Transverse colon (tissue), 4 donors: ENCODE measurements at places on chromosomes 16 and 17. TPM values are rescaled to one million over a fixed set of nuclear protein-coding genes. Genes with fewer than 3 reads are reported as not detected.

DNA sequence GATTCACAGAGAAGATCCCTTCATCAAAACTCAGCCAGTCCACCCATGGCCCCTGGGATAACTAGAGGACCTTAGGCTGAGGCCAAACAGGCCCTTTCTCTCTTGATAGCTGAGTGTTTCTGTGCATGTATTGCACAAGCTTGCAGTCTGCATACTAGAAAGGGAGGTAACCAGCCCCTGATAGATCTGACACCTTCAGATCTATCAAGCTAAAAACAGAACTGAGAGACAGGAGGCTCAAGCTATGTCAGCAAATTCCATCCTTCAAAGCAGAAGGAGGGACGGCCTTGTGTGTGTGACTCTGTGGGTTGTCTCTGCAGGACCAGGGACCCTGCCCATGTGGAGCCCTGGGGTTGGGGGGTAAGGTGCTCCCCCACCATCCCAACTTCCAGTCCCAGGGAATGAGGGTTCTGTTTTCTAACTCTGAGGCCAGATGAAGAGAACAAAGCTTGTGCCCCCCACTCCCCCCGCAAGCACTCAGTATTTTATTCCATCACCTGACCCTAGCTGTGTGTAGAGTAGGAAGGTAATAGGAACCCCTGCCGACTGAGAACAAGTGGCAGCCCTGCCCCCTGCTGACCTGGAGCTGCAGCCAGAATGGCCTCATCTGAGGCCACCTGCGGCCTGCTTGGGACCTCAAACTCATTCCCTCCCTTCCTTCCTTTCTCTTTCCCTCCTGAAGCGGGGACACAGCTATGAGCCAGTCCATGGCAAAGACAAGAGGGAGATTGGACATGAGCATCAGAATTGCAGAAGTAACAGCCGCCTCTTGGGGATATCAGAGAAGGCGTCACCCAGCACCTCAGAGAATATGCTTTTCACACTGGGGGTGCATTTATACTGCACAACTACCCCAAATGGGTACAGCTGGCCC is 63.8 kb downstream of the SMPD3 start:
- no peak for DNase-seq

GRCh38 chr16:69064124-69064763 is 41.2 kb upstream of the HAS3 start:
- DNase-seq = no peak

- DNase-seq = peak; percentile 81
These were observed 13.8 kb upstream of the SP2 start for GRCh38 chr17:47882247-47882646.

GRCh38 chr17:66443606-66444005 is 141.2 kb downstream of the PRKCA start:
- DNase-seq = no peak

GRCh38 chr16:53974484-53975080 is 270.6 kb downstream of the FTO start:
- DNase-seq = no peak

DNA sequence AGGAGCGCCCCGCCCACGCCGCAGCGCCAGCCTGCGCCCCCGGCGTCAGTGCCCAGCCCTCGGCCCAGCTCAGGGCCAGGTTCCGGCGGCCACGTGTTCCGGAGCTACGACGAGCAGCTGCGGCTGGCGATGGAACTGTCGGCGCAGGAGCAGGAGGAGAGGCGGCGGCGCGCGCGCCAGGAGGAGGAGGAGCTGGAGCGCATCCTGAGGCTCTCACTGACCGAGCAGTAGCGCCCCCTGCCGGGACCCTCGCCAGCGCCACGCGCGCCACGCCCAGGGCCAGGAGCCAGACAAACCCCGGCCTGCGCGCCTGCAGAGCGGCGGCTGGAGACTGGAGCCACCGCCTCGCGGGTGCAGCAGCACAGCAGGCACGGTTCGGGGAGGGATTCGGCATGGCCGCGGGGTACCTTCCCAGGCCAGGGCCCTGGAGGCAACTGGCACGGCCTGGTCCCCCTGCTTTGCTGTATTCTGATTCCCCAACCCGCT is 9.3 kb downstream of the CORO6 start:
- DNase-seq = peak; percentile 95

DNA sequence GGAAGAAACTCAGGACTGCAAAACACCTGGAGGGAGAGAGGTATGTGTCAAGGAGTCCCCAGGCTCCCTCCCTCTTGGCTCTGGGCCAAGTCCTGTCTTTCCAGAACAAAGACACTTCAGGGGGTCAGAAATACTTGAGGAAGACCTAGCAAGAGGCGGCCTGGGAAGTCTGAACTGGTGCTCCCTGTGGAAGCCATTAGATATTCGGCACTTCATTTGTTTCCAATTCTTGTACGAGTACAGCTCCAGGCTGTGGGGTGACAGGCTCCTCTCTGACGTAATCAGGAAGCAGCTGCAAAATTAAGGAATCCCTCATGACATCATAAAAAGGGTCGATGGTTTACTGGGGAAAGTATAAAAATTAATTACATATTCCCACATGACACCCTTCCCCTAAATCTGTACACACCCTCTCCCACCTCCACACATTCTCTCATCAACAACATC is 108.7 kb downstream of the SMG6 start:
- DNase-seq = no peak

DNA sequence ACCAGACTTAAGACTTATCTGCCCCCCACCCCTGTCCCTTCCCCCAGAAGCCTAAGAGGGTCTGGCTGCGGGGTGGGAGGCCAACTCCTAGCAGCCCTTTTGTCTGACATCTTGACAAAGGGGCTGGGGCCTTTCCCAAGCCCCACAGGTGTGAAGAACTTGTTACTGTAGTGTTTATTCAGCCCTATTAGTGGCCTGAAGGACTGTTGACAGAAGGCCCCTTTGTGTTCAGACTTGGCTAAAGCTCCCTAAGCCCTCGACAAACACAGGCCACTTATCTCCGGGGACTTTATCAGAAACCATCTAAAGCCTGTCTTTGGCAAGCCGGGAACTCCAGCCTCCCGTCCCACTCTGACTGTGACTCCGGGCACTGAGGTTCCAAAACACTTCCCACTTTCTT is 129.8 kb downstream of the NTN1 start:
- no peak for DNase-seq

- no peak for DNase-seq
These were observed 279.3 kb downstream of the ZFHX3 start for GRCh38 chr16:72768591-72768990.

GRCh38 chr17:31144428-31144827 is 49.7 kb downstream of the NF1 start:
- no peak for DNase-seq

DNA sequence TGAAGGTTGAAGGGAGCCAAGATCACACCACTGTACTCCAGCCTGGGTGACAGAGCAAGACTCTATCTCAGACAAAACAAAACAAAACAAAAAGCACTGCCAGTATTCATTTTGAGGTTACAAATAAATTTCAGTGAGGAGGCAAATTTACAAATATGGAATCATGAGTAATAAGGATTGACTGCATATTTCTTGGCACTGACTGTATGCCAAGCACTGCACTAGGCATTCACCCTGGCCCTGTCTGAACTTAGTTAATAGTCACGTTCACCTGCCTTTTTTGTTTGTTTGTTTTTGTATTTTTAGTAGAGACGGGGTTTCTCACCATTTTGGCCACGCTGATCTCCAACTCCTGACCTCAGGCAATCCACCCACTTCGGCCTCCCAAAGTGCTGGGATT is 5.1 kb downstream of the LDAF1 start:
- no peak for DNase-seq

- no peak for DNase-seq
These were observed 18.4 kb downstream of the SP2 start for GRCh38 chr17:47914306-47914948.

DNA sequence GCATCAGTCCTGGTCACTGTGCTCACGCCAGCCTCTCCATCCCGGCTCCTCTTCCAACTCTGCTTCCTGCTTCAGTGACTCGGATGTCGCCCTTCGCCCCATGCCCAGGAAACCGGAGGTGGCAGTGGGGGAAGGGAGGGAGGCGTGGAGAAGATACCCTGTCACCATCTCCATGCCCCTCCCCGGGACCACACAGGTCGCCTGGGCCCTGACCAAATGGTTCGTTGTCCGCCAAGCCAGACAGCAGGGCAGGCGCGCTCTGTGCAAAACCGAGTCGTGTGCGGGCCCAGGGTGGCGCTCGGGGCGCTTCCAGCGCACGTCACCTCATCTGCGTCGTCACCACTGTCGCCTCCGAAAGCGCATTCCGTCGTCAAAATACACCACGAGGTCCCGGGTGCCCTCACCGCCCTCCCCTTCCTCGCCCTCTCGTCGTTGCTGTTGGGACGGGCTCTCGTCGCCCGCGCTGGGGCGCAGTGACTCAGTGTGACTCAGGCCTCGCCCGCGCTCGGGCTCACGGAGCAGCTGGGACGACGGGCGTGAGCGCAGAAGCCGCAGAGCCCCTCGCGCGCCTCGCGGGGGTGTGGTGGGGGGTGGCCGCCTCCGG is 39.2 kb downstream of the ZNF778 start:
- peak; percentile 75 for DNase-seq

SLC25A39 gene
- total RNA-seq = 137 TPM
